ENCODE measurements at places on chromosomes 6 and 20.

GRCh38 chr6:36743032-36743431, 45.4 kb downstream of the RAB44 start:
- DNase-seq = no peak

DNA sequence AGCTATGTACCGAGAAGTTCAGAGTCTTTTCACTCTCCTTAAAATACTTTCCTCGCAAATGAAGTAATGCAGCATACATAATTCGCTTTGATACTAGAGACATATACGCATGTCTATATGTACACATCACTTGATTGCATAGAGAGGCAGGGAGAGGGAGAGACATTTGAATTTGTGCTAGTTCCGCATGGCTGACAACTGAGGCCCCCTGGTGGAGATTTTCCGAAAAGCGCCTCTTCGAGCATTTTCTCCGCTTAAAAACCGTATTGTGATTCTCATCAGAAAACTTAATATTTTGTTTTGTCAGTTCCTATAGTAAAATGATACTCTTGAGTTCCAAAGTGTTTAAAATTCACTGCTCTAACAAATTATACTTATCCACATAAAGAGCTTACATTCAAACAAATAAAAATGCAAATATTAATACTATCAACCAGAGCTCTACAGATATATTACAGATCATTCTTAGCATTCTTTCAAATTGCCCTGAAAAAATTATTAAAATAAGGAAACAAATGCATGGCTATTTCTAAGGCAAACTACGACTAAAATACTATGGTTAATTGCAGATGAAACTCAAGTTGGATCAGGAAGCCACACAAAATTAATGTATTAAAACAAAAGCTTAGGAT, 637 bp downstream of the MYLK4 start:
- DNase-seq = peak; percentile 61

GRCh38 chr6:31771992-31772358, 5.2 kb downstream of the VWA7 start:
- no peak for DNase-seq

DNA sequence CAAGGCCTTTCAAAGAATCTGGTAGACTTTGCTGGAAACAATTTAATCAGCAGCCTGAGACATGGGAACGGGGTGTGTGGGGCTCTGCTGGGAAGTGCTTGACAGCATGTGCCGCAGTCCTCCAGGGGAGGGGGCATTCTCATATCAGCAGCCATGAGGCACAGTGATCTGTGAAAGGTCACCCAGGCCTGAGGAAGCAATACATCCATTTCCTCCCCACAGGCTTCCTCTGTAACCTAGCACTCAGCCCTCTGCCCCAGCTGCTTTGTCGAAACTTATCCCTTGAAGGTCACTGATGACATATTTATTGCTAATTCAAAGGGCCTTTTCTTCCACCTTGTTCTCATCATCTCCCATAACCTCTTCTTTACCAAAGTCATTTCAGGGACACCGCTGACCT, 103.3 kb downstream of the TNFAIP3 start:
- DNase-seq = no peak

GRCh38 chr6:2962004-2962403, 9.4 kb downstream of the SERPINB6 start:
- DNase-seq = no peak

DNA sequence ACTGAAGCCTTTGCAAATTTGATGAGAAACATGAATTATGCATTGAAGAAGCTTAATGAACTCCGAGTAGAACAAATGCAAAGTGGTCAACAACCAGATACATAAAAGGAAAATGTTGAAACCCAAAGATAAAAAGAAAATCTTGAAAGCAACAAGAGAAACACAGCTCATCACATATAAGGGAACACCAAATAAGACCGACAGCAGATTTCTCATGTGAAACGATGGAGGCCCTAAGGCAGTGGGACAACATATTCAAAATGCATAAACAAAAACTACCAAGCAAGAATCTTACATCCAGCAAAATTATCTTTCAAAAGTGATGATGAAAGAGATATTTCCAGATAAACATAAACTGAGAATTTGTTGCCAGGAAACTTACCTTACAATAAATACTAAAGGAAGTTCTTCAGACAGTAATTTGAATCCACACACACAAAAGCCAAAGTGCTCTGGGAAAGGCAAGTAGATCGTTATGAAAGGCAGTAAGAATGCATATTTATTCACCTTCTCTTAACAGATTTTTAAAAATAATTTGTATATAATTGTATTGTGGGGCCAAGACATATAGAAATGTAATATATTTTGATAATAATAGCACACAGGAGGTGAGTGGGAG, 22.5 kb downstream of the SLC52A3 start:
- no peak for DNase-seq

GRCh38 chr6:140276719-140277118, 902.3 kb upstream of the CITED2 start:
- no peak for DNase-seq

- no peak for DNase-seq
Observed at GRCh38 chr6:144756469-144756868, 471.3 kb downstream of the UTRN start.

DNA sequence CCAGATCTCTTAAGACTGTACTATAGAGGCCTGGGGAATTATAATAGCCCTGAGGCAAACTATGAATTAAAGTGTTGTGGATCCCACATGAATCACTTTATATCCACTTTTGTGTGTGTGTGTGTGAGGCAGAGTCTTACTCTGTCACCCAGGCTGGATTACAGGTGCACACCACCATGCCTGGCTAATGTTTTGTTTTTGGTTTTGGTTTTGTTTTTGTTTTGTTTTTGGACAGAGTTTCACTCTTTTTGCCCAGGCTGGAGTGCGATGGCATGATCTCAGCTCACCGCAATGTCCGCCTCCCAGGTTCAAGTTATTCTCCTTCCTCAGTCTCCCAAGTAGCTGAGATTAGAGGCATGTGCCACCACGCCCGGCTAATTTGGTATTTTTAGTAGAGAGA, 32.2 kb upstream of the MICB start:
- DNase-seq = no peak

- DNase-seq = no peak
Observed at GRCh38 chr6:71106276-71106675, 149.4 kb upstream of the B3GAT2 start.

- no peak for DNase-seq
Observed at GRCh38 chr20:25280574-25281535, 33.0 kb downstream of the PYGB start.

DNA sequence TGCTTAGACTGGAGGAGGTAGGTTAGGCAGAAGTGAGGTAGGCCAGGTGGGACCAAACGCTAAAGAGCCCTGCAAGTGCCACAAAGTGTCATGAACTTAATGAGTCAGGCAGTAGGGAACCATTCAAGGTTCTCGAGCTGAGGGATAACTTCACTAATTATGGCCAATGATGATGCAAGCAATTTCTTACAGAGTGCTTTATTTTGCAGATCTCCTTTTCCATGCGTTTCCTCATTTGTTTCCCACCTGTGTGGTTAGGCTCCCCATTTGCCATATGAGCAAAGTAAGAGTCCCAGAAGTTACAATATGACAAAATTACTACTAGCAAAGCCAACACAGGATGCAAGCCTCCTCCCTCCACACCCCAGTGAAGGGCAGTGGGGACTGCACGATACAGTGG, 36.5 kb upstream of the PSMF1 start:
- DNase-seq = no peak

- no peak for DNase-seq
Observed at GRCh38 chr6:16540804-16541752, 220.2 kb downstream of the ATXN1 start.

GRCh38 chr6:90183587-90184333, 112.9 kb downstream of the BACH2 start:
- DNase-seq = no peak

GRCh38 chr20:37630993-37631392, 62.8 kb upstream of the CTNNBL1 start:
- no peak for DNase-seq

- DNase-seq = no peak
Observed at GRCh38 chr6:147497472-147497871, 11.0 kb upstream of the SAMD5 start.

GRCh38 chr20:444117-444516, 18.2 kb downstream of the TBC1D20 start:
- no peak for DNase-seq

DNA sequence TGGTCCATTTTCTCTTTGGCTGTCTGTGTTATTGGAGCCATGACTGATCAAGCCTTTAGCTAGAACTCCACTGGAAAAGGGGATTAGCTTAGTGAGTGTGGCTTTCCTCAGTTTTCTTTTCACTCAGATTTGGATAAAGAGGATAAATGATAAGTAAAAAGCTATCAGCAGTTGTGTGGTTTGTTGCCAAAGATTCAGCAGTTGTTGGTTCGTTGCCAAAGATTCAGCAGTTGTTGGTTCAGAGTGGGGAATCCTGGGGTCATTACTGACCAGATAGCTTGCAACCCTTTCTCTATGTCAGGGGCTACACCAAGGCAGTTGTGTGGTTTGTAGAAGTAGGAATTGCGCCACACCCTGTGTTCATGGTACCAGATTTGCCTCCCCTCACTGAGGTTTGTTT, 107.7 kb upstream of the SCP2D1 start:
- no peak for DNase-seq

DNA sequence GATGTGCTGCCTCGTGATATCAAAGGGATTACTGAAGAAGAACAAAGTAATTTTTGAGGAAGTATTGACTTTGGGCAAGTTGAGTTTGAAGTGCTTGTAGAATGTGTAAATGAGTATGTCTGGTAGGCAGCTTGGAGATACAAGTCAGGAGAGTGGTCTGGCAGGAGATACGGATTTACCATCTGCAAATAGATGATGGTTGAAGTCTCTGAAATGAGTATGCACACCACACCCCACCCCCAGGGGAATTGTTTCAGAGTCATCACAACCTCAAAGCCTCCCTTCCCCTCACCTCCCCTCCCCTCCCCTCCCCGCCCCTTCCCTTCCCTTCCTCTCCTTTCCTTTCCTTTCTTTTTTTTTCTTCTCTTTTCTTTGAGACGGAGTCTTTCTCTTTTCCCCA, 16.4 kb upstream of the MCUR1 start:
- no peak for DNase-seq

DNA sequence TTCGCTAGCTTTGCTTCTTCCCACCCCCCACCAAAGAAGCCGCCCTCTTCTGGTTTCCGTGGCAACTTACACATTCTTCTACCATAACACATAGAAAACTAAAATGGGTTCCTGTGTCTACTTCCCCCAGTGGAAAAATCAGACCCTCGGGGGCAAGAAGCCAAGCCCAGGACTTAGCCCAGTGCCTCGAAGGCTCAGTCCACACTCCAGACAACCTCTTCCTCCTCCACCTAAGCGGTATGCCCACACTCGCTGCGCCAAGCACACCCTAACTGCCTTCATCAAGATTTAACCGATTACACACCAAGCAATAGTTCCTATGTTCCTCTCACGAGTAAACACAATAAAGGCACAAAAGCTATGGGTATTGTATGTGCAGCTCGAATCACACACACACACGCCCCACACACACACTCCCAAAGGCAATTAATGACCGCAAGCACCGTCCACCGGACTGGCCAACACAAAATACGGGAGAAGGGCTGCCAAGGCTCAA, 537 bp downstream of the PPIL4 start:
- no peak for DNase-seq

DNA sequence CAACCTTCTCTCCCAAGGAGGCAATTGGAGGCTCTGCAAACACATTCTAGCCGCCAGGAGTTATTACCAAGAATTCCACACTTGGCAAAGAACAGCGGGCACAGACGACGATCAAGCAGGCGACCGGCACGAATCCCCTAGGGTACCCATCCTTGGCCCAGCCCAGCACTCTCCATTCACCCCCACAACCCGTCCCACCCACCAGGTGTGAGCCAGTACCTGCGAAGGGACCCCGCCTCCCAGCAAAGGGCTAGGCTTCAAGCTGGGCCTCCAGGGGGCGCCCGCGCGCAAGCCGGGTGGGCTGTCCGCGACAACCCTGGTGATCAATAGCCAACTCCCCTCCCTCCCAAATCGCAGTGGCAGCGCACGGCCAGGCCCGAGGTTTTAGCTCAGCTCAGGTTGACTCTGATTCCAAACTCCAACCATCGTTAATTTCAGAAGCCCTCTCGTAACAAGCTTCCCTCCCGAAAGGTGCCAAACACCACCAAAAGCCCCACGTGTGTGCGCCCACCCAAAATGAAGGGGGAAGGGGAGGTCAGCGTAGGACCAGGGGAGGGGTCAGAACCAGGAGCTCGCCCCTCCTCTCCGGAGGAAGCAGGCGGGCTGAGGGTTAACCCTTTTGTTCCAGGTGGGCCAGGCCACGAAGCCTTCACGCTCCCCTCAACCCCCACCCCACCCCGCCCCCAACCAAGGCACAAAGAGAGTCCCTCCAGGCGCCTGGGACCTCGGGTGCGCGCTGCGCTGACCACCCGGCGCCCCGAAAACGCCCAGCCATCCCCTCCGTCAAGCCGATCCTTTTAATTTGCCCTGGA, 2.1 kb downstream of the SALL4 start:
- no peak for DNase-seq

DNA sequence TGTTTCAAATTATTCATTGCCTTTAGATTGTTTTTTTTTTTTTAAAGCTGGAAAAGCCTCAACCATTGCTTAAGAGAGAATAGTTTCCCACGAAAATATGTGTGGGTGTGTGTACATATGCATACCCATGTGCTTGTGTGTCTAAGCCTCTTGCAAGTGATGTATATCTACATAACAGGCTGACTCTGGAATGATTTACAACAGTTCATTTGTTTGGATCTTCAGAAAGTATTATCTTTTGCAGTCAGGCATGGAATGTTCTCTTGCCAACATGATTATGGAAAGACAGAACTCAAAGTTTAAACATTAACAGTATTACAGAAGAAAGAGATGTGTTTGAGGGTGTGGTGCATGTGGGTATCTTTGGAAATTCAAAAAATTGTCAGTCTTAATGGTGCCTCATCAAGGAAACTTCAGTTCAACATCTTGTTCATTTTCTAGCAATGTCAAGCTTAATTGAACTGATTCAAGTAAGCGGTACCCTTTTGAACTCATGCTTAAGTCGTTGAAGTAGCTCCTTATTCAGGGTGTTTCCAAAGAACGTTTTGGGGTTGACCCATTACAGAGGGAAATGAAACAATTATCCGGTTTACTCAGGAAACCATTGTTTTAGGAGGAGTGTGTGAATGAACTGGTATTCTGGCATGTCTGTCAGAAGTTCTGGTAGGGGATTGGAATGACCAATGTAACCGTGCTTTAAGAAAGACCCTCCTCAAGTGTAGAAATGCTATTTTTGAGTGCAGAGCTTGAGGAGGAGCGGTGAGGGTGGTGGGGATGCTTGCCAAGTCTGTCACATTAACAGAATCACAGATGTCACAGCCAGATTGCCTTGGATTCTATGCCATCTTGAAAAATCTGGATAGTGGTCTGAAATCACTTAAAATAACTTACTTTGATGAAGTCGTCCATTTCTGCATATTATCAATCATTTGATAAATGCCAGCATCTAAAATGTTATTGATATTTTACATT, 60.3 kb downstream of the ADGRG6 start:
- no peak for DNase-seq

DNA sequence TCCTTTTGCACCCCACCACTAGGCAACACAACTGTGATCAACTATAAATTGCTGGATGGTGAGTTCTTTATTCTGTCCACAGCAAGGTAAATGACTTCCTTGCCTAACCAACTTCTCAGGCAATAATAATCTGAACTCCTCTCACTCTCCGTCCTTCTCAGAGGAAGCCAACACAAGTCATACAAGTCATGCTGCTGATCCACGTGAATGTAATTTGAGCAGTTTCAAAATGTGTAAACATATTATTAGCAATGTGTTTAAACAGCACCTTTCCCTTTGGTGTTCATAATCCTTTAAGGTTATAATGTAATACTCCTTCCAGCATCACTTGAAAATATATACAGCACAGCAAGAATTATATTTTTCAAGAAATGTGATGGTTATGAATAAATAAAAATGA, 127.9 kb downstream of the QRSL1 start:
- no peak for DNase-seq

- DNase-seq = no peak
Observed at GRCh38 chr6:139448998-139449610, 74.7 kb upstream of the CITED2 start.
